ENCODE measurements at places on chromosomes 6 and 20.

- ATAC-seq, result no peak
Measured at GRCh38 chr6:52136934-52137467, 49.2 kb upstream of the IL17A start.

- peak; percentile 98 for ATAC-seq
Measured at GRCh38 chr20:7010527-7010926, 243.0 kb downstream of the BMP2 start.

DNA sequence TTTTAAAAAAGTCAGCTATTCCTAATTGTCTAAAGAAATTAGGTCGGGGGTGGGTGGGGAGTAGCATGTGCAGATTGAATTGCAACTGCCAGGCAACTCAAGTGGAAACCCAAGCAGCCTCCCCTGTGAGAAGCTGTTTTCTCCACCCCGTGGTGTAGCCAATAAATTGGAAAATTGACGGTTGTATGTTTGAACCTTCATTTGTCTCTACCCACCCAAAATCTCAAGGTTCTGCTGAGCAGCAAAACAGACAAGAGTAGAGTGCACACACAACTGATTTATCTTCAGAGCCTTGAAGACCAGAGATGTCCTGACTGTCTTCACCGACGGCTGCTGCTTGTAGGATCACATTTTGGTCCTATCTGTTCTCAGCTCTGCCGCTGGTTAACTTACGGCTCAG is 88.5 kb downstream of the DTD1 start:
- no peak for ATAC-seq

DNA sequence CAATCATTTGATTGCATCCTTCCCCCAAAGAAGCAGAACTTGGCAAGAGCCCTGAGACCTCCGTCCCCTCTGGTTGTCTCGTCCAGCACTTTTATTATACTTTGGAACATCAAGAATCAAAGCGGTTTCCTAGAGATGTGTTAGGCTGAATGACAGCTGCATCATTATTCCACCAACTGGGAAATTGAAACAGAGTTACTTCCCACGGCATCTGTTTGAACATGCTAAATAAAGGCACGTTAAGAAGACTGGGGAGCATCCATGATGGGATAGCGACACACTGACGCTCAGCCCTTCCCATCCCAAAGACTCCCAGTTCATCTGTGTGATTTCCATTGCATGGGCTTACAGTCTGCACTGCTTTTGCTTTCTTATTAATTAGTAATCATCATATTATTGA is 147.8 kb downstream of the TBC1D7 start:
- ATAC-seq, result no peak

GRCh38 chr20:50098259-50098658 is 14.7 kb downstream of the UBE2V1 start:
- ATAC-seq, result no peak

DNA sequence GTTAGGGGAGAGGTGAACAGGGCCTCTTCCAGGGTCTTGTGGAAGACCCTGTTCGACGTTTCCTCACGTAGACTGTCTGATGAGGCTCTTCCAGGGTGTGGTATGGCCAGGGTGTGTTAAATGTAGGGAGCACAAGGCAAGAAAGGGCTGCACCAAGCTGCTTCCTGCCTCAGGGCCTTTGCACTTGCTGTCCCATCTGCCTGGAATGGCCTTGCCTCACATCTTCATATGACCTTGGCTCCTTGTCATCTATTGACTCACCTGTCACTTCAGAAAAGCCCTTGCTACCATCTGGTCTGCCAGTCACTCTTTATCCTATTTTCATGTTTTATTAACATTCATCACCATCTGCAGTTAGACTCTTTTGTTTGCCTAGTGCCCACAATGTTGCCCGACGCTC is 31.0 kb downstream of the E2F3 start:
- no peak for ATAC-seq

GRCh38 chr6:30836431-30836866 is 47.9 kb upstream of the DDR1 start:
- no peak for ATAC-seq

GRCh38 chr6:139523986-139524385 is 149.5 kb upstream of the CITED2 start:
- ATAC-seq, result no peak

DNA sequence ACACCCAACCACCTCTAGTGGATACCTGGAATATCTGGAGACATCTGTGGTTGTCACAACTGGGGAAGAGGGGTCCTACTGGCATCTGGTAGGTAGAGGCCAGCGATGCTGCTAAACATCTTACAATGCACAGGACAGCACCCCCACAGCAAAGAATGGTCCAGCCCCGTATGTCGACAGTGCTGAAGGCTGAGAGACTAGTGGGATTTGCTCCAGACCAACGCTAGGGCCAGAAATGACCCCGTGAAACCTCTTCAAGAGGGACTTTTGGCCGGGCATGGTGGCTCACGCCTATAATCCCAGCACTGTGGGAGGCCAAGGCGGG is 7.2 kb downstream of the PREX1 start:
- ATAC-seq, result no peak

DNA sequence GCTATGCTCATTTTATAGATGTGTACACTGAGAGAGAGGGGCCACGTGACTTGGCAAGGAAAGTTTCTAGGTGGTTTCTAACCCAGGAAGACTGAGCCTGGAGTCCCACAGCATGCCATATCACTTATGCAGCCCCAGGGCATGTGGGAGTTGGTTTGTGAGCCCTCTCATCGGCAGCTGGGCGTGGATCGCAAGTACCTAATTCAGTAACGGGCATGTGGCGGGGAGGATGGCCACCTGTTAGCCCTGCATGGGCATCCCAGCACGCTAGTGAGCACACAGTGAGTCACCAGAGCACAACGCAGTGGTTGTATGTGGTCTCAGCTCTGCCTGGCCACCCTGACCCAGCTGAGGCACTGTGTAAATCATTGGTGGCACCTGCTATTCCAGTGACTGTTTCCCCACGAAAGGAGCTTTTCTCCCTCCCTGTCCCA is 88.3 kb downstream of the NINL start:
- ATAC-seq, result peak; percentile 16

DNA sequence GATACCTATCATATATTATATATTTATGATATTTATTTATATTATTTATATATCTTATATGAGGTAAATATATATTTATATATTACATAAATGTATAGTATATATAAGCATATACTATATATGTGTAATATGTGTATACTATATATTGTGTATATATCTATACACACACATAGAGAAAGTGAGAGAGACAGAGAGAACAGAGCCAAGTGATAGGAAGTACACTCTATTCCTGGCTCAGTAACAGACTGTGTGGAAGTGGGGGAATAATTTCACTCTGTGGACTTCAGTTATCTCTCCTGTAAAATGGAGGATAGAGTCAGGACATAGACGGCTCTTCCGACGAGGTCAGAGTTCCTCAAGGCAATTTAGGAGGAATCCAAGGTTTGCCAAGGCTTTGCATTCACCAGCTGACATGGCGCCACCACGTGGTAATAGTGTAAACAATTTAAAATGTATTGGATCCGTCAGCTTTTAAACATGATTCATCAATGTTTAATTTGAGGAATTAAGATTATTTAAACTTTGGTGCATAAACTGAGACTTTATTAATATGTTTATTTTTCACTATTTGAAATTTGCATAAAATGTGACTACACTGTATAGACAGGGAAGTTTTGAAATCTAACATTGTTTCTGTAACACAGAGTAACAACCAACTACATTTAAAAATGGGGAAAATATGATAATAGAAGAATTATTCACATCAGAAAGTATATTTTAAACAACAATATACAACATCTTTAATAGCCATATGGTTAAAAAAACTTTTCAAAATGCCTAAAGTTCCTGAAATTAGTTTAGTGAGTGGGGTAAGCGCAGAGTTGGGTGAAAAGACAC is 75.4 kb upstream of the TMEM244 start:
- peak; percentile 48 for ATAC-seq

- ATAC-seq, result no peak
Measured at GRCh38 chr6:149478631-149479314, 6.0 kb downstream of the ZC3H12D start.

- no peak for ATAC-seq
Measured at GRCh38 chr6:130076512-130076911, 58.1 kb downstream of the L3MBTL3 start.

DNA sequence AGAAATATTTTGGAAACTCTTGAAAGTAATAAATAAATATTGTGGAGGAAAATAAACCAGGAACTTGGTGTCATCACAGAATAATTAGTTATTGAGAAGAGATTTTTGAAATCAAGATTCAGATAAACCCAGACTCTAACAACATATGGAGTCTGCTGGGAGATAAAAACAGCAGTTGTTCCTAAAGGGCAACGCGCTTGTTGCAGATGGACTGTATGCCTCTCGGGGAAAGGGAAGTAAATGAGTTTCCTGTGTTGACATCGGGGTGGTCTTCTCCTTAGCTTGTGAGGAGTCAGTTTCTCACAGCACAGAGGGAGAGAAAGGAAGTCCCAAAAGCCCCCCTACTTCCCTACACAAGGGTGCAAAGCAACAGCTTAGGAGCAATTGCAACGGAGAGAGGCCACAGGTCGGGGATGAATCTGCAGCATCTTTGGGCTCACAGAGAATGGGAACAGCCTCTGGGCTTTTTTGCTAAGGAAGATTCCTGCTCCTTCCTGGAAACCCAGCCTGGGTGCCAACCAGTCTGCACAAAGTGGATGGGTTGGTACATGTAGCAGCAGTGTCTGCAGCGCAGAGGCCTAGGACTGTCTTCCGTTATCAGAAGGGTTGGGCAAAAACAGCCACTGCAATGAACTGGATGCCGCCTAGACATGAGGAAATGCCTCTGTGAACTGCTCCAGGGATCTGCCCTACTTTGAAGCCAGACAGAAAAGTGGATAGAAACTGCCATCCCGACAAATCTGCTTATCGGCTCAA is 603.0 kb upstream of the NRSN1 start:
- no peak for ATAC-seq

- ATAC-seq, result peak; percentile 55
Measured at GRCh38 chr6:160300076-160300695, 41.6 kb upstream of the SLC22A2 start.

DNA sequence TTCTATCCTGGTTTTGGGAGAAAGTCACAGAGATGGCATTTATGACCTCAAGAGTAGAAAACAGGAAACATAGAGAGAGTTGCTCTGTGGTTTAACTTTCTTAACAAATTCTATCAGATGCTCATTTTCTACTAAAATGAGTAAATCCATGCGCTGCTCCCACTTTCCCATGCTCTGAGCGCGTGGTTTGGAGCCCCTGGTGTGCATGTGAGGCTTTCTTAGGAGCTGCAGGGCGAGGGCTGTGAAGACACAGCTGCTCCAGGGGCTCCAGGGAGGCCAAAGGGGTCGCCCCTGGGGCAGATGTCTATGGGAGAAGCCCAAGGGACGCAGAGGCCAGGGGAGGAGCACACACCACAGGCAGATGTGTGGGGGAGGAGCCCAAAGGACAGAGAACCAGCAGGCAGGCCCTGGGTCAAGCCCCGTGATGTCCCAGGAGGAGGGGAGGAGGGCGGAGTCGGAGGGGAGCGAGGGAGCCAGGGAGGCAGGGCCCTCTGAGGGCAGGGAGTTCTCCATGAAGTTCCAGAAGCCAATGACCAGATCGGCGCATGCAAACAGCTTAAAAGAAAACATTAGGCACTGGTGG is 122.9 kb downstream of the IRF4 start:
- no peak for ATAC-seq

DNA sequence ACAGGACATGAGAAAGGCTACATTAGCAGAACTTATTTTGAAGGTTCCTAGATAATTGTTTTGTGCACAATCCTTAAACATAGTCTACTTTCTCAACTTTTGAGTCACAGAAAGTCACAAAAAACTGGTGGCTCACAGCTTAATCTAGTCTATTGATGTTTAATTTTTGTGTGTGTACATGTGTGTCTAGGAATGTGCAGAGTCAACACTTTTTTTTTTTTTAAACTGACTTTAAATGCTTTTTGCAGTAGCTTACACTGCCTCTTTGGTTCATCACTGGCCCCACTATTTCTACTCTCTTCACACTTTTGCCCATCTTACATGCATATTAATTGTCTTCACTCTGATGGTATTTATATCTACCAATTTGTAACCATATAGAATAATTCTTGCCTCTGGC is 566.9 kb downstream of the BCKDHB start:
- no peak for ATAC-seq

GRCh38 chr6:38477680-38478260 is 162.0 kb downstream of the BTBD9 start:
- ATAC-seq, result no peak

- ATAC-seq, result no peak
Measured at GRCh38 chr6:149443411-149444181, 41.2 kb downstream of the ZC3H12D start.

GRCh38 chr6:63487103-63487813 is 85.0 kb upstream of the LOC128125822 start:
- ATAC-seq, result no peak

- ATAC-seq, result no peak
Measured at GRCh38 chr6:157144859-157145568, 178.3 kb downstream of the TMEM242 start.

DNA sequence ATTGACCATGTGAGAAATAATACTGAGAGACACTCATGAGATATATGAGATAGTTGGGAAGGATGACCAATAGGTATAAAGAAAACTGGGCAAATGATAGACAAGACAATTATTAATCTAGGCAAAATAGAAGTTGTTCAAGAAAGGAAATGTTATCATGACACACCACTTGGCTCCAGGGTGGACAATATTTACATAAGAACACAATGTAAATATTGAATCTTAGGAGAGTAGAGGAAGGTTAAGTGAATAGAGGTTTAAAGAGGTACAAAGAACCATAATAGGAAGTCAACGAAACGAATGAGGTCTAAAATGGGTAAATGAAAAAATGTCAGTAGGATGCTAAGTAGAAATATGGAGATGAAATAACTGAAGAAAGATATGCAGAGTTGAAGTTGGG is 126.5 kb downstream of the MBOAT1 start:
- ATAC-seq, result no peak

GRCh38 chr6:40611434-40611833 is 24.3 kb upstream of the LRFN2 start:
- ATAC-seq, result no peak

- ATAC-seq, result peak; percentile 58
Measured at GRCh38 chr6:164010441-164011103, 596.1 kb downstream of the QKI start.

DNA sequence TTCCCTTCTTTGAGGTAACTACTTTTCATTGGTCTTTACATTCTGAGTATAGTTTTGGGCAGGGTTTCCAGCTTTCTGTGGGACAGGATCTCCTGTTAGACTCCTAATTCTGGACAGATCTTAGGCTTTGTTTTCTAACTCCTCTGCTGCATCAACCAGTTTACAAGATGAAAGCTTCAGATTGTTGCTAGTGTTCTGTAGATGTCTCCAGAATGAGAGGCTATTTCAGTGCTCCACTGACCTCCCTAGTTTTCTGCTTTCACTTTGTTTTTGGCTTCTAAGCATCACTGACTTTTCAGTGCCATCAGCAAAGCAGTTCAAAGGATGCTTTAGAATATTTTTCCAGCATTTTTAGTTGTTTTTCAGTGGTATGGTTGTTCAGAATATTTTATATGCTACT is 101.4 kb downstream of the LIN28B start:
- no peak for ATAC-seq

All from motor neuron (in vitro differentiated cells).